Colonic mucosa (tissue), 4 donors: ENCODE measurements at places on chromosomes 6 and 20.
A peak's percentile ranks its signal among the peaks of the same experiment; 100 is the strongest.

- no peak for DNase-seq
Measured at GRCh38 chr6:25946631-25947030, 16.0 kb upstream of the TRIM38 start.

DNA sequence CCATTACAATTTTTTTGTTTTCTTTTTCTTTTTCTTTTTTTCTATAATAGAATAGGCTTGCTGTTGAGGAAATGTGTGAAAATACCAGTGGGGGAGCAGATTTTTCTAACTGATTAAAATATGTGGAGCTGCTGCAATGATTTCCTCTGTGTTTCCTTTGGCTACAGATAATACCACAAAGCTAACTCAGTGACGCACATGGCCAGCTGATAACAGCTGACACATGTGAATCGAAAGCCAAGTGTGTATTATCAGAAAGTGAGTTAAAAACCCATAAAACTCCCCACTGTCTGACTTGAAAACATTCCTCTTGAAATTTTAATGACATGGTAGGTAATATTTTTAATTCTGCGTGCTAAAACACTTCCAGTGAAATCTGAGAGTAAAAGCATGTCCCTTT is 70.8 kb upstream of the AHI1 start:
- no peak for DNase-seq

GRCh38 chr20:33653218-33653899 is 8.8 kb upstream of the C20orf144 start:
- DNase-seq: peak; percentile 73

- no peak for DNase-seq
Measured at GRCh38 chr6:106648651-106649308, 19.4 kb downstream of the QRSL1 start.

DNA sequence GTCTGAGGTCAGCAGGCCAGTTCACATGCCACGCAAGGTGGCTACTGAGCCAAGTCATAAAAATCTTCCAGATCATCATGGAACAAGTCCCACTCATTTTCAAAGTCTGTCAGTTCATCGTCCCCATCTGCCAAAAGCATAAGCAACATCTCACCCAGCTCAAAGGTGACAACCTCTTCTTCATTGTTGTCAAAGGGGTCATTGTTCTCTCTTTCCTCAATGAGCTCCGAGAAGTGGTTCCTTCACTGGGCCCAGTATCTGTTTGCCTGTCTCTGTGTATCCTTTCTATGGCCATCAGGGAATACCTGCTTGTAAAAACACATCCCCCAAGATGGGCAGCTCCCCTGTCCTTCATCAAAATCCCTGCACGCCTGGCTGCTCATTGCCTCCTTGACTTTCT is 49.5 kb downstream of the ZNF334 start:
- no peak for DNase-seq

DNA sequence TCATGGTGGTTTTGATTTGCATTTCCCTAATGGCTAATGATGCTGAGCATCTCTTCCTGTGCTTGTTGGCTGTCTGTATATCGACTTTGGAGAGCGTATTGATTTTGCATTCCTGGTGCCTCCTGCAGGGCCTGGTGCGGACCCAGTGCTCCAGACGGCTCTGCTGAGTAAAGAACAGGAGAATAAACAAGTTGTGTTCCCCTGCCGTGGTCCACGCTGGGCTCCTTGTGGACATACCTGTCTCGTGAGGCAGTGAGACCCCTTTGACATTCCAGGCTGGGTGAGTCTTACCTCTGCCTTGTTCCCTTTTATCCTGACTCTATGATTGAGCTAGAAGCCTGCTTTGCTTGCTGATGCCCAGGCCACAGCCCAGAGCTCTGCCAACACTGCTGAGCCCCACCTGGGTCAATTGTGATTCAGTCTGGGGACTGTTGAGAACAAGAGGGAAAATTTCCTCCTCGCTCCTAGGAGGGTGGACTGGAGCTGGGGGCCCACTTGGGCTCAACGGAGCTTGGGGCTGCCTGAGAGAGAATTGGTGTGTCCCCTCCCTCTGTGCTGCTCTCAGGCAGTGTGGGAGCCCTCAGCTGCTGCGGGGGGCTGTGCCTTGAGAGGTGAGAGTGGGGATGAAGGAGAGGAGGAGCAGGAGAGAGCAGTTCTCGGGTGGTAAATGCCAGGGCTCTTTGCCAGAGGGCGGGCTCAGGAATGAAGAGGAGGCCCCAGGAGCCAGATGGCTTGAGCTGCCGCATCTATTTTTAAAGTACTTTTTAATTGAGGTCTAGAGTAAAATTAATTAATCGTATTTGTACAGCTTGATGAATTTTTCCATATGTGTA is 43.7 kb upstream of the PMEPA1 start:
- DNase-seq: no peak

DNA sequence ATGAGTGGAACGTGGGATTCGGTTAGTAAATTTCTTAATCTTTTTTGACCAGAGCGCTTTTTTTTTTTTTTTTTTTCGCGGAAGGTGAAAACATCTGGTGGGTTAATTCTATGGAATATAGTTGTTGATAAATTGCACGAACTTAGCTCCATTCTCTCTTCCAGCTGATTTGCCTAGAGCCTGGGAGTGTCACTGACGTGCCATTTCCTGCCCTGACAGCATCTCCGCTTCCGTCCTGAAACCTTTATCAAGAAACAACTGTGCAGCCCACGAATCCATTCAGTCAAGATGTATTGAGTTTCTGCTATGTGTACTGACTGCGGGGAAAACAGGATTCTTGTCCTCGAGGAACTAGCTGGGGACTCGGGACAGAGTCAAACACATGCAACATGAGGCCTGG is 59.5 kb upstream of the TGM3 start:
- no peak for DNase-seq

- peak; percentile 10 for DNase-seq
Measured at GRCh38 chr20:58708246-58708931, 15.8 kb downstream of the NPEPL1 start.

DNA sequence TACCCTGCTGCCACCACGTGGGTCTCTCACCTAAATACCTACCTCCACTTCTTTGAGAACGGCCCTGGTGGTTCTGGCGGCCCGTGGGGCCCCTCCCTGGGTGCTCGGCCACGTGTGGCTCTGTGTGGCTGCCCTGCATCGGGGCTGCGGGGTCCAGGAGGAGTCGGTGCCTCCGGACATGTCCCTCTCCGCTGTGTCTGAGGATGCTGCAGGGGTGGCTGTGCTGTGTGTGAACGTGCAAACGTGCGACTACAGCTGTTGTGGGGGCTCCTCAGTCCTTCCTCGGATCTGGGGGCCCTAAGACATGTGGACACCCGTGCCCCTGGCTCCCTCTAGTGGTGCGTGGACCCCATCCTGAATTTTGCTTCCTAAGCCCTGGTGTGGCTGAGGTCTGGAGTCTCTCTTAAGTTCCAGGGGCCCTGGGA is 691.8 kb downstream of the QKI start:
- DNase-seq: no peak

GRCh38 chr6:148745926-148746325 is 904 bp upstream of the UST start:
- no peak for DNase-seq

DNA sequence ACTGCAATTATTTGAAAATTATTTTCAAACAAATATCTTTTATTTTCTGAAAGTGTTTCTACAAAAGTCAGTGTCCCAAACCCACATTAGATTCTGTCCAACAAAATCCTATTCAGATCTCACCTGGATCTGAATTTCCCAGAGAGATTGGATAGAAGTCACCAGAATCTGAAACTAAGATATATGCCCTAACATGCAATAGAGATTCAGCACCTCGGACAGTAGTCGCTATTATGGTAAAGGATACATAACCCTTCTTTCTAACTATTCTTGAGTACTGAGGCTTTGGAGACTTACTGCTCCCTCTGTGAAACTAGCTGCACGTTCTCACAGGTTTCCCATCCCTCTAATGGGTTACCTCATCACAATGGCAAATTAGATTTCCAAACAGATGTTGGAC is 151.4 kb downstream of the ID4 start:
- no peak for DNase-seq
